ENCODE measurements at places on chromosomes 5 and 9.

- DNase-seq: no peak
Observed at GRCh38 chr5:130243641-130244040, 339.4 kb downstream of the CHSY3 start.

- no peak for DNase-seq
Observed at GRCh38 chr9:130445268-130445983, 665 bp downstream of the ASS1 start.

DNA sequence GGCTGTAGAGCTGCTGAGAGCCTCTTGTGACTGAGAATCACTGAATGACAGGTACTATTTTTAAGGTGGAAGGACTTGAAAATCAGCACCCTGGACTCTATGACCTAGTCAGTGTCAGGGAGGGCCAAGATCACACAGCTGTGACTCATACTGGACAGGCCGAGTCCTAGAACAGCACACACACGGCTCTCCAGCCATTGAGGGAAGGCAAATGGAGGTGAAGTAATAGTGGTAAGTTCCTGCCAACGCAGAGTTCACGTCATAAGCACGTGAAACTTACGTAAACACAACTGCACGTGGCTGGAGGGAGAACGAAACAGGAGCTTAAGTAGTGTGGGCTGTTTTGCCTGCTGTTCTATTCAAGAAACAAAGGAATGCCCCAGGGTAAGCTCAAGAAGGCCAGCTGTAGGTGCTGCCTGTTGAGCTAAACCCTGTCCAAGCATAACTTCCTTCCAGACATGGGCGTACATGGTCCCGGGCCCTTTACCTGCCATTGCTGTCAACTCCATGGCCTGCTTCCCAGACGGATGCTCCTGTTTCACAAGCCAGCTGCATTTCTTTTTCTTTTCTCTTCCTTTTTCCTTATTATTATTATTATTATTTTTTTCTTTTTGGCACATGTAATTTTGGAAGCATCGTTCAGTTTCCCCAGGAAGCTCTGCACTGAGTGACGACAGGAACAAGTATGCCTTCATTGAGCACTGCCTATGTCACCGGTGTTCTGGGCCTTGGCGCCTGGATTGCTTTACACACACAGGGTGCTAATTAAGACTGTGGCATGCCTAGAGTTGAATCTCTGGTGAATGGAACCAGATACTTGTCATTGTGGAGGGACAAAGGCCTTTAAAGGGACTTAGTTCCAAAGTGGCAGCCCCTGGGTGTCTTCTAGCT, 10.2 kb upstream of the LCP2 start:
- no peak for DNase-seq

GRCh38 chr9:124726886-124727285, 44.2 kb downstream of the NR6A1 start:
- no peak for DNase-seq

DNA sequence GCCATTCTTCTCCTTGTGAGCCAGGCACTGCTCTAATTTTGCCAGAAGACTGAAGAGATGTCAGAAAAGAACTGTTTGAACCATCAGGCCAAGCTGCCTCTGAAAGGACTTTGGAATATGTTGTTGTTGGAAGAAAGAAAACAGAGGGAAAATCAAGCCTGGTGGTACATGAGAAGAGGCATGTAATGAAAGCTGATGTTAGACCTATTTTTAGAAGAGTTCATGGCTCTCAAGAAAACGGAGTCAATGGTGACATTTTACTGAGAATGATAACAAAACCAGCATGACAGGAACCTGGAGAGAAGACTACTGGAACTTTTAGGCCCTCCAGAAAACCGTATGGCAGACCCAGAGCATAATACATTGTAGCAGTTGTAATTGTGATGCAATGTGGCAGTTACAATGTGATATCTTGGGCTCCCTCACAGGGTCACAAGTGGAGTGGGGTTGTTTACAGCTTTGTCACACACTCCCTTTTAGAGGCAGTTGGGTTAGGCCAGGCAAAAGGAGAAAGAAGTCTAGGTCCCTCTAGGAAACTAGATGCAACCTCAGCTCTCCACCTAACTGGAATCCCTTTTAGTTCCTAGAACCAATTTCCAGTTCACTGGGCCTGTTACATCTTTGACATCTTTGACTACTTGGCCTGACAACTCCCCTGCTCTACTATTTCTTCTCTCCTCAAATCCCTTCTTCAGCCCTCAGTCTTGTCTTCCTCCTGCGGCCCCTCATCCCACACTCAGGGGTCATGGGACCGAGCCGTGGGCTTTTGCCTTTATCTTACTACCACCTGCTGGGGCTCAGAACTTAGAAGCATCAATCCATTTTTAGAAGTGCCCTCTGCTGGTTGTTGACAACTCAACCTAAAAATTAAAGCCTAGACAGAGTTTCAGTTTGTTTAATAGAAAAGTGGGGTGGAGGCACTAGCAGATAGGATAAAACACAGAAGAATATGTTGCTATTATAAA, 61.2 kb upstream of the JAK2 start:
- DNase-seq: no peak
